ENCODE measurements at places on chromosomes 2 and 18.

DNA sequence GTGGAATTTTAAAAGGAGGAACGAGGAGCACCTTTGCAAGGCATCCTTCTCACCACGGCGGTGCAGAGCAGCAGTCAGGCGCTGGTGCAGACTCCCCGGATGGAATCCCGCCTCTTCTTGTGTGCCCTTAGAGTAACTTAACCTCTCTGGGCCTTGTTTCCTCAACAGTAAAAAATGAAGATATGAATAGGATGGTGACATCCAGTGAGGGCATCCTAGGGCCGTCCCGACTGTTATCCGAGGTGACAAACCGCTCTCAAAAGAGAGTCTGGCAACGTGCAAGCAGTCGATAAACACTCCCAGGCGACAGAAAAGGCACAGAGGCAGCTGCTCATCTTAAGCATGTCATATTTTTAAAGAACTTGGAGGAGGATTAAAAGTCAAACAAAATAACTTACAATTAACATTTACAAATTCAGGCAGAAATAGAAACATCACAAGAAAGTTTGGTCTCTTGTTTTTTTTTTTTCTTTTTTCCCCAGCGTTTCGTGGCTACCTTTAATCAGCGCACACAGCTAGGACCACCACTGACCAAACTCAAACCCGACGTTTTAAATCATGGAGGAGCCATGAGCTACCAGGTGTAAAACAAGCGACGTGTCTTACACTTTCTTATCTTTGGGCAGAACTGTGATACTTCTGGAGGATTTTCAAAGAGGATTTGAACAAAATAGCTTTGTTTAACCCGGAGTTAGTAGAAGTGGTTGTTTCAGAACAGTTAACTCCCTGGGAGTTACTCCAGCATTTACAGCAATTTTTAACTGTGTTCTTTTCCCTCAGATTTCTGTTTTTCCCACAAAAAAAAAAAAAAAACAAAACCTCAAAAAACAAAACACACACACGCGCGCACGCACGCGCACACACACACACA lies 2.1 kb downstream of the MBP start:
- DNase-seq = no peak

DNA sequence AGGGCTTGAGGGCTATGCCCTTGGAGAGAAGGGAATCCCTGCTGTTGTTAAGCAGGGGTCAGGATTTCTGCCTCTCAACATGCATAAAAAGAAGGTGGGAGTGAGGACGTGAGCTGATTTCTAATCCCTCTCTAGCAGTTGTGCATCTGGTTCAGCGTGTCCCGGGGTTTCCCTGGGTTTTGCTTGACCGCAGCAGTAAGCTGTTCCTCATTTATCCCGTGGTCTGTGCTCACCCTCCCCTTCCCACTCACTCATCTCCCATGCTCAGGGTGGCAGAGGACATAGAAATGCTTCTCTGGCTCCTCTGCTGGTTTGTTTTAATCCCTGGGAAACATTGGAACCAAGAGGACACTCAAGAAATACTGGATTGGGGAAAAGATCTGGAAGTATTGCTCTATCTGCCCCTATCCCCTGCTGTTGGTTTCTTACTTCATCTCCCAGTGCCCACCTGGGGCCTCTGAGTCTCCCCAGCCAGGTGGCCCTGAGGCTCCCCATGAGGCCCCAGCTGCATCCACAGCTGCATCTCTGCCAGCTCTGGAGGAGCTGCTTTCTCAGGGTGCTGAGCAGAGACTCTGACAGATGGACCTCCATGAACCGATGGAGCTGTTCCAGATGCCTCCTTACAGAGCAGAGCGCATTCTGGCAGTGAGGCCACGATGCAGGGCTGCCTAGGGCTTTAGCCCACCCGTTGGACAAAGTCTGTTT lies 36.1 kb downstream of the TET3 start:
- DNase-seq = no peak

DNA sequence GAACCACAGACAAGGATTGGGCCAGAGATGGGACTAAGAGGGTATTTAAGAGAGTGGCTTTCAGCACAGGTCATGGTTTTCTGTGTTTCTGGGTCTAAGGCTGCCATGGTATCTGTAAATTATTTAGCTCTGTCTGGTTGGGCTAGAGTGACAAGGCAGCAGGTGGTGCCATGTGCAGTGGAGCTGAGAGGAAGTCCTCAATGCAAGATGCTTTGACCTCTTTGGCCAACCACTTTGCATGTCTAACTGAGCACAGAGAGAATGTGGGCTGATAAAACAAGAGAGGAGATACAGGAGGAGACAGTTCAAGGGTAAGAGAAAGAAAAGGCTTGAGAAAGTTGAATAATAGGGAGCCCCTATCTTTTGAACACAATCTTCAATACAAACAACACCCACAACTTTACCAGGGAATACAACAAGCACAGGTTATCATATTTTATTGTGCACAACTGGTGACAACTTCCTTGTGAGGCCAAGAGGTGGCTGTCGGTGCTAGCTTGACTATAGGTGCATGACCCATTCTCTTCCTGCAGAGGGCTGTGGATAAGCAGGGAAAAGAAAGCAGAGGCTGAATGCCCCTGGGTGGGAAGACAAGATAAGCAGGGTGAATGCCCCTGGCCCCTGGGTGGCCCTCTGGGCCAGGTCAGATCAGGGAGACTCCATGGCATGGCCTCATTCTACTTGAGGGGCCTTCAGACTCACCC lies 12.3 kb downstream of the FLACC1 start:
- no peak for DNase-seq

- DNase-seq = no peak
Observed at GRCh38 chr18:64073971-64074370, 74.9 kb downstream of the LINC00305 start.

DNA sequence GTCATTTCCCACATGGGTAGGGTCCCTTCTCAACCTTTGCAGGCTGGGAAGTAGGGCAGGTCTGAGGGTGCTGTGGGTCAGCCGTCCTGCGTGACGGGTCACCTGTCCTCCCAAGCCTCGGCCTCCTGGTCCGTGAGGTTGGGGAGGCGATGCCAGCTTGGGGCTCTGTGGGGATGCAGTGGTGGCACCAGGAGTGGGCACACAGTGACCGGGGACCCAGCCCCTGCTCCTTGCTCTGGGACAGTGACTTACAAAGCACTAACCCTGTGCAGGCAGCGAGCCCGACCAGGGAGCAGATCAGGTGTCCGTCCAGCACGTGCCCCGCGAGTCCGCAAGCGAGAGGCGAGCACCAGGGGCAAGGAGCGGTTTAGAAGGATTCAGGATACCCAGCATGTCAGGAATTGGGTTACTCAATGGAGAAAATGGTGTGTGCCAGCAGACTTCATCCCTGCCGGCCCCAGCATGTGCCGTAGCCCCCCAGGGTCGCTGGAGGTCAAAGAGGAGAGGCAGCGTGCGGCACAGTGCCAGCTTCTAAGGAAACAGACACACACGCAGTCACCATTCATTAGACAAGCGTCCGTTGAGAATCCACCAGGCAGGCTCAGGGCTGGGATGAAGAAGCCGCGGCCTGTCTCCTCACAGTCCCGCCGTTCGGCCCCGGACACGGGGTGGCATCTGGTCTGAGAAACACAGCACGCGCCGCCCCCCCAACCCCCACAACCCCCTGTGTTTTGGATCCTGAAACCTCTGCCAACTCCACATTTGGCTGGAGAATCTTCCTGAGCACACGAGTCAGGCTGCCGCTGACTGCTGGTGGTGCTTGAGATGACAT lies 11.7 kb downstream of the COLEC11 start:
- no peak for DNase-seq

GRCh38 chr2:27162151-27163121 lies 13.6 kb downstream of the TCF23 start:
- DNase-seq = no peak

DNA sequence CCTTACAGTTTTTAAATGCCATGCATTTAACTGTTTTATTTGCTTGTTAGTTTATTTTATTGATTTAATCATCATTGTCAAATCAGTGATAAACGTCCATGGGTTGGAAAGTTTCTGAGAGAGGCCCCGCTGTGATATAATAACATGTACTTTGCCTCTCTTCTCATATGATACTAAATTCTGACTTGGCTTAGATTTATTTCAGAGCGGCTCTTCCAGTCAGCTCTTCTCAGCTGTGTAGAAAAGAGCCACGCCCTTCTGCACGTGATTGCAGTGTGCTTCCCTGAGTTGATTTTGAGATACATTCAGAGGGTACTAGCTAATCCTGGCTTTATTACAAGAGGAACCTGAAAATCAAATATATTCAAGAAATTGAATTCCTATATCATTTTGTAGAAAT lies 218.6 kb downstream of the KCNE4 start:
- DNase-seq = no peak

DNA sequence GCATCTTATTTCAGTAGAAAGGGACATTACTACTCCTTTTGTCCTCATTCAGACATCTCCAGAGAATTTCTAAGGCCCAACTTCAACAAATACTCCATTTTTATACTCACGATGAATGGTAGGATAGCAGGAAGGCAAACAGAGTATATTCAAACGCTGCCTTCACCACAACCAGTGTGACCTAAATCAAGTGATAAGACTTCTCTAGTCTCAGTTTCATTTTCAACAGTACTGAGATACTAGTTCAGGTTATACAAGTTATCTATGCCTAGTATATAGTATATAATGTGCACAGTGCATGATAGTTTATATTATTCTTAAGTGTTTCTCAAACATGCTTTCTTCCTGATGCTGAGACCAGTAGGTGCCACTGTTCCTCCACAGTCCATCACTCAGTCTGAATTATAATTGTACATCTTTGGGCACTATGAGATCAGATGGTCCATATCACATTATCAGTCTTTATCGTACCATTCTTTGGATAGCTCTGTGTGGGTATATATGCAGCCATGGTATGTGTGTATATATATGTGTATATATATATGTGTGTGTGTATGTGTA lies 66.3 kb upstream of the RPE start:
- DNase-seq = no peak

All from naive thymus-derived CD4-positive, alpha-beta T cell (primary cell).